ENCODE measurements at places on chromosomes 5 and 9. TPM values are rescaled to one million over a fixed set of nuclear protein-coding genes. Genes with fewer than 3 reads are reported as not detected.

DNA sequence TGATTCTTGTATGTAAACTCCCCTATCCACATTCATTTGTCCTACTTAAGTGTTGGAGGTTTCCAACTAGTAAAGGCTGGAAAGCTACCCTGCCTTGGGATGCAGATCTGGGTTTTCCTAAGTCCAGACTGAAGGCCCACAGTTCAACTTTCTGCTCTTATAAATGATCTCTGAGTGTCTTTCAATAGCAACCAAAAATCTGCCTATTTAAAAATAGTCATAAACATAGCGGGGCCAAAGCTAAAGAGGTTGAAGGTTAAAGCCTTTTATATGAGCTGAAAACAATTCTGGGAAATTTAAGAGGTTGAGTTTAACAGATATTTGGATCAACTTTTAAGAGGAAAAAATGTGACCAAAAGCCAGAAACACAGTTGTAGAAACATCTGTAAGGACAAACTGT, 87.2 kb downstream of the NTRK2 start:
- H3K27me3 ChIP-seq, result no peaks in the 10 kb centered on the region
- H3K36me3 ChIP-seq, result no peaks in the 10 kb centered on the region
- H3K4me1 ChIP-seq, result peaks cover 37% of the 10 kb centered on the region
- H3K27ac ChIP-seq, result no peak overlapping the region
- no peak for DNase-seq

- DNase-seq, result no peak
- no peak overlapping the region for H3K27ac ChIP-seq
- H3K27me3 ChIP-seq, result no peaks in the 10 kb centered on the region
These were observed 60.4 kb upstream of the TMED7 start for GRCh38 chr5:115686051-115686737.

- no peaks in the 10 kb centered on the region for H3K4me1 ChIP-seq
- no peaks in the 10 kb centered on the region for H3K27me3 ChIP-seq
- DNase-seq, result no peak
- no peak overlapping the region for H3K27ac ChIP-seq
- H3K4me3 ChIP-seq, result no peak overlapping the region
- H3K36me3 ChIP-seq, result no peaks in the 10 kb centered on the region
These were observed 1098.7 kb upstream of the NUDT12 start for GRCh38 chr5:104661256-104661655.

The PCDHB2 gene
- total RNA-seq, result 1.3 TPM

The CETN3 gene
- total RNA-seq, result 15.9 TPM

DNA sequence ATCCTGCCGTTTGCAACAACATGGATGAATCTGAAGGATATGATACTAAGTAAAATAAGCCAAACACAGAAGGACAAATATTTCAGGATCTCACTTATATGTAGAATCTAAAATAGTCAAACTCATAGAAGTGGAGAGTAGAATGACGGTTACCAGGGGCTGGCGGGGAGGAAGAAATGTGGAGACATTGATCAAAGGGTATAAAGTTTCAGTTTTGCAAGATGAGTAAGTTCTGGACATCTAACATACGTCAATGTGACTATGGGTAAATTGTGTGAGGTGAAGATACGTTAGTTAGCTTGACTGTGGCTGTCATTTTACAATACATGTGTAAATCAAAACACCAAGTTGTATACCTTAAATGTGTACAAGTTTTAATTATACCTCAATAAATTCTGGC, 200.3 kb downstream of the SNX18 start:
- peaks cover 13% of the 10 kb centered on the region for H3K4me1 ChIP-seq
- H3K27ac ChIP-seq, result no peak overlapping the region
- no peaks in the 10 kb centered on the region for H3K27me3 ChIP-seq
- no peak overlapping the region for H3K4me3 ChIP-seq
- H3K36me3 ChIP-seq, result no peaks in the 10 kb centered on the region

- H3K27ac ChIP-seq, result no peak overlapping the region
- H3K36me3 ChIP-seq, result peaks cover 21% of the 10 kb centered on the region
- no peak for DNase-seq
- H3K4me3 ChIP-seq, result no peak overlapping the region
- no peaks in the 10 kb centered on the region for H3K4me1 ChIP-seq
- no peaks in the 10 kb centered on the region for H3K27me3 ChIP-seq
These were observed 26.0 kb downstream of the SKP2 start for GRCh38 chr5:36177715-36178523.

DNA sequence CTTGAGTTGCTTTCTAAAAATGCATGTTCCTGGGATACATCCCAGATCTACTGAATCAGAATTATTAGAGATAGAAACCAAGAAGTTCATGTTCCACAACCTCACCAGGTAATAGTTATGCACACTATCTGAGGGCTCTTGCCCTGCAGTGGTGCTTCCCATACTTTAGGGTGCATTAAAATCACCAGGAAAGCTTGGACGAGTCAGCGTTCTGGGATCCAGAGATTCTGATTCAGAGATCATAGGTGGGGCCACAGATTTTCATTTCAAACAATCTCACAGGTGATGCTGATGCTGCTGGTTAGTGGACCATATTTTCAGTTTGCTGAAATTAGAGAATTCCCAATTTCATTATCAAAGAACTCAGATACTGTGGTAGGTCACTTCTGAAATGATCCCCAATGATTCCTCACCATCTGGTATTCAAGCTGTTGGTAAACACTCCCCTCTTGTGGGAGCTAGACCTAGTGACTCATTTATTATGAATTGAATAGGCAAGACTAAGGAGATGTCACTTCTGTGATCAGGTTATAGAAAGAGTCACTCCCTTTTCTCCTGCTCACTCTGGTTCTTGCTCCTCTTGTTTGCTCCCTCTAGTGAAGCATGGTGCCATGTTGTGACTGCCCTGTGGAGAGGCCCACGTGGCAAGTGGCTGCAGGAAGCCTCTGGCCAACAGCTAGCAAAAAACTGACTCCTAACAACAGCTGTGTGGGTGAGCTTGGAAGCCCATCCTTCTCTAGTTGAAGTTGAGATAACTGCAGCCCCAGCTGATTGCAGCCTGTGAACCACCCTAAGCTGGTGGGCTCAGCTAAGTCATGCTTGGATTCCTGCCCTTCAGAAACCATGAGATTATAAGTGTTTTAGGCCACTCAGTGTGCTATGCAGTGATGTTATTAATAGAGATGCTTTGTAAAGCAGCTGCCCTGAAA, 59.8 kb downstream of the SH3TC2 start:
- H3K4me1 ChIP-seq, result no peaks in the 10 kb centered on the region
- H3K36me3 ChIP-seq, result no peaks in the 10 kb centered on the region
- no peak overlapping the region for H3K4me3 ChIP-seq
- H3K27ac ChIP-seq, result no peak overlapping the region
- no peak for DNase-seq

The SLC1A3 gene
- 1.3 TPM for total RNA-seq

The CCNJL gene
- not detected for total RNA-seq

GRCh38 chr9:11319538-11319937, 706.7 kb upstream of the PTPRD start:
- no peaks in the 10 kb centered on the region for H3K27me3 ChIP-seq
- H3K4me1 ChIP-seq, result no peaks in the 10 kb centered on the region
- no peak overlapping the region for H3K27ac ChIP-seq

GRCh38 chr5:116495786-116496357, 78.8 kb downstream of the SEMA6A start:
- H3K4me3 ChIP-seq, result no peak overlapping the region
- H3K27ac ChIP-seq, result no peak overlapping the region
- H3K36me3 ChIP-seq, result no peaks in the 10 kb centered on the region

The LNPEP gene
- total RNA-seq, result 97.3 TPM
